ENCODE measurements at places on chromosomes 6 and 20. TPM values are rescaled to one million over a fixed set of nuclear protein-coding genes. Genes with fewer than 3 reads are reported as not detected.

- DNase-seq, result no peak
Measured at GRCh38 chr6:45637611-45638257, 260.0 kb upstream of the SUPT3H start.

GPX5 gene
- polyA plus RNA-seq, result not detected

JAG1 gene
- 0.06 TPM for polyA plus RNA-seq

GRCh38 chr20:57240581-57241362, 25.7 kb downstream of the BMP7 start:
- no peak for DNase-seq

GRCh38 chr20:36110994-36111393, 43.5 kb upstream of the EPB41L1 start:
- no peak for DNase-seq

DNA sequence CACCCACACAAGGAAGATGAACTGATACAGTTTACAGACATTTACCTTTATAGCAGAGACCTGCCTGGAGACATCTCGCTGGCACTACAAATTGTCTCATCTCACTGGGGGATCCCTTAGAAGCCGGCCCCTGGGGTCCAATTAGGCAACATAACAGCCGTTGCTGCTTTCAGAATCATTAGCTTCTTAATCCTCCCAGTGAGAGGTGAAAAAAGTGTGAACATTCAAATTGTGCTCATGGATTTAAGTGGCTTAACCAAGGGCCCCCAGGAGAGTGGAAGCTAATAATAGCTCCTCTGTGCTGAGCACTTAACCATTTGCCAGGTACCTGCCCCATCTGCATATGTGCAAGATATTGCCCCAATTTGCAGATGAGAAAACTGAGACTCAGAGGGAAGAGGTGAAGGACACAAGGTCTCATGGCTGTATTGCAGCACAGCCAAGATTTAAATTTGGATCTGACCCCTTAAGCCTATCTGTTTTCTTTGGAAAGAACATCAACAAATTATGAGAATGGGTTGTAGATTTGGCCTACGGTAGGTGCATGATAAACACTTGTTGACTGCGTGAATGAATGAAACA, 101.0 kb downstream of the EYA2 start:
- no peak for DNase-seq

- no peak for DNase-seq
Measured at GRCh38 chr6:137903274-137903932, 36.3 kb downstream of the TNFAIP3 start.

DNA sequence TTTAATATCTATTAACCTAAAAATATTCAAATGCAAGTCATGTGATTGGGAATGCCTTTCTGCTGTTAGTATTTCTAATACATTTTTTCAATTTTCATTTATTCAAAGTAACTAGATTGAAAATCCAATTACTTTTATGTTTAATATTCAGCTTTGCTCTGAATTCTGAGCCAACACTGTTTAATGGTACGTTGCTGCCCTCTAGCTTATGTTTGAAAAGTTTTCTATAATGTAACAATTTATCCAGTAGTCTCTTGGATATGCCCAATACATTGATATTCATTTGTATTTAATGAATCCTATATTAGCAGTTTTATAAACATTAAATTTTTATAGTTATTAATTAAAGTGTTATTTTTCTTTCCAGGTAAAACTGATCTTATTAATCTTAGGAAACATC, 47.4 kb downstream of the LGSN start:
- no peak for DNase-seq

SAMD10 gene
- polyA plus RNA-seq, result 15.4 TPM

- no peak for DNase-seq
Measured at GRCh38 chr6:117485433-117485832, 3.0 kb downstream of the DCBLD1 start.

BMP7 gene
- not detected for polyA plus RNA-seq

- DNase-seq, result no peak
Measured at GRCh38 chr6:161327360-161327953, 53.6 kb upstream of the AGPAT4 start.

GRCh38 chr6:129488313-129488712, 221.7 kb downstream of the ARHGAP18 start:
- no peak for DNase-seq

GRCh38 chr20:18728165-18728869, 85.3 kb upstream of the SCP2D1 start:
- no peak for DNase-seq

DNA sequence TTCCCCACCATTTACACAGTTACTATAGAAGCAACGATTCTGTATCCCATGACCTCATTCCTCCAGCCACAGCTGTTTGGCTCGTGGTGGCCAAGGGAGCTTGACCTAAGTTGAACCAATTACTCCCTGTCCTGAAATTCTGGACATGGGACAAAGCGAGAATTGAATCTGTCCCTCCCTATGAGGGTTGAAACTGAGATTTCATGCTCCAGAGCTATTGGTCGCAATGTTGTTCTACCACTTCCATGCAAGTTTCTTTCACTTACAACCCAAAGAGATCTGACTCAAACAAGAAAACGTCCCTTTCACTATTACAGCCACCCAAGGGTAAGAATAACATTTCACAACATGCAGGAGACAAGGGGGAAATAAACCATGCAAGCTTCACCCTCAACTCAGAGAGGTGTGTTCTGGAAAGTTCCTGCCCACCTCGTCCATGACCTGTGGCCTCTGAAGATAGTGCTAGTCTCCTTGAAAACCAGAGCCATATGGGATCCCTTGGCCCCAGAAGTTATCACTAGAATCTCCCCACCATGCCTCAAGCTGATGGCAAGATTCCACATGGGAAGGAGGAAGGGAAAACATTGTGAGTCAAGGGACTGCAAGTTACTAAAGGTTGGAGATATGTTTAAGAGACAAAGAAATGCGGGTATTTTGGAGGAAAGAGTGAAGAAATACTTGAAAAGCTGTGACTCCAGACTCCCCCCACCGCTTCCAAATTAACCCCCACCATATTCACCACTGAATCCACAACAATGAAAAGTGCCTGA, 74.5 kb upstream of the SRSF6 start:
- no peak for DNase-seq

FNDC1 gene
- polyA plus RNA-seq, result not detected

PDYN gene
- not detected for polyA plus RNA-seq

- no peak for DNase-seq
Measured at GRCh38 chr6:137133122-137133521, 40.3 kb downstream of the IL22RA2 start.

DNA sequence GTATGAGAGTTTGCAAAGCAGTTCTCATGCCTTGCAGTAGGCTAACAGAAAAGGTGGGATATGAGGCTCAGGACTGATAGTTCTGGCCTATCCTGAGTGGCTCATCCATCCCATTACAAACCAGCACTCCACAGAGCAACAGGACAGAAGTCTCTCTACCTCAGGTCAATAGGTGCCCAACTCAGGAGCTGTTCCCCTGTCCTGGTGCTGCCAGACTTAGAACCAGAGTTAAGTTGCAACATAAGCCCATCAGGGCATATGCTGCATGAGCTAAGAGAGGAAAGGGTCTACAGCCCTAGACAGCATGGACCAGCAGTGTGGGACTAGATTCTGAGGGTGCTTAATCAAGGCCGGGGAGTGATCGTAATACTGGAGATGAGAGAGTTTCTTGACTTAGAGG, 104.8 kb upstream of the ECI2 start:
- no peak for DNase-seq

SLC17A9 gene
- polyA plus RNA-seq, result 1.5 TPM

- no peak for DNase-seq
Measured at GRCh38 chr20:64173116-64173515, 8.9 kb downstream of the MYT1 start.

DNA sequence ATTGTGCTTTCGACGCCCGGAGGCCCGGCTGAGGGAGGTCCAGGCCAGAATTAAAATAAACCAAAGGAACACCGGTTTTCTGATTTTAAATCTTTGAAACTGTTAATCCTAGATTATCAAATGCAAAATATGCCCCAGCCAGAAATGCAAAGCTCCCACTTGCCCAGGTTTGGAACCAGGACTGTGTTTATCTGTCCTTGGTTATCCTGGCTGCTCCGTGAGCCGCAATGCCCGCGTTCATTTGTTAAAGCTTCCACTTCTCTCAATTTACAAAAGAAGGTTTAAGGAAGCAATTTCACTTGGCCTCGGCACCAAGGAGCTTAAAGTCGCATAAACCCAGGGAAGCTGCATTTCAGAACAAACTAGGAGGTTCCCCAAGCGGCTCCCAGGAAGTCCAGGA, 250.0 kb downstream of the TAF4 start:
- no peak for DNase-seq

PHACTR3 gene
- not detected for polyA plus RNA-seq

ARFRP1 gene
- polyA plus RNA-seq, result 92.1 TPM

GRCh38 chr20:41889126-41889843, 271.1 kb upstream of the CHD6 start:
- DNase-seq, result no peak

DNA sequence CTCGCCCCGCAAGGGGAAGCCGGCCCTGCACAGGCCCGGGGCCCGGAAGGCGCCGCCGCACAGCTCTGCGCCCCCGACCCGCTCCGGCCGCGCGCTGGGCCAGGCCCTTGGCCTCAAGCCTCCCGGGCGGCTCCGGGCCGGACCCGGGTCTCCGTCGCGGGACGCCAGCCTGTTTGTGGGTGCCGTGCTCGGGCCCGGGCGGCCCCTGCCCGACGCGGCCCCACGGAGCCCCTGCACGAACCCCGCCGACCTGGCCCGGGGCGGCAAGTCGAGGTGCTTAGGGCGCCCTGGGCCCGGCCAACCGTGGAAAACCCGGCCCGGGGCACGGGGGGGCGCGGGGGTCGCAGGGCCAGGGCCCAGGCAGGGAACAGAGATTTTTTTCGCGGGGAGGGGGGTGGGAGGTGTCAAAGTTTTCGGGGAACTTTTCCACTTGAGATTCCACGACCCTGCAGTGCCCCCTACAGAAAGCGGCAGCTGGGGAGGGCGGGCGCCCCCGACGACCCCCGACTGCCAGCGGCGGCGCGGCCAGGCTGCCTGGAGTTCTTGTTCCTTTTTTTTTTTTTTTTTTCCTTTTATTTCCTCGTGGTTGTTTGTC, 805 bp upstream of the STX16 start:
- DNase-seq, result peak; percentile 62

- DNase-seq, result no peak
Measured at GRCh38 chr20:8423482-8423881, 291.4 kb downstream of the PLCB1 start.

GRCh38 chr6:113927001-113927400, 43.9 kb downstream of the HDAC2 start:
- DNase-seq, result no peak

DNPH1 gene
- 109 TPM for polyA plus RNA-seq

DNA sequence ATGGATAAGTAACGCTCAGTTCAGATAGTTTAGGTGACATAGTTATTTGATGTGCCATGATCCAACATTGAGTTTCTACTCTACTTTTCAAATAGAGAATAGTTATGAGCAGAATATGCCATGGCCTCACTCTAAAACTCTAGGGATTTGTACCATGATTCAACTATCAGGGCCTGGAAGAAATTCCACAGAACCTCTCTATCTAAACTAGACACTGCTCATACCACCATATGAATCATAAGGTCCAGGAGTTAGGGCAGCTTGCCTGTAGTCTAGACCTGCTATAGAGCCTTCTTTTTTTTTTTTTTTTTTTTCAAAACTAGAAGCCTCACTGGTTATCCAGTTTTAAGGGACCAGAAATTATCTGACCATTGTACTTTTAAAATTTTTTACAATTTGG, 571.8 kb upstream of the IMPG1 start:
- no peak for DNase-seq

DNA sequence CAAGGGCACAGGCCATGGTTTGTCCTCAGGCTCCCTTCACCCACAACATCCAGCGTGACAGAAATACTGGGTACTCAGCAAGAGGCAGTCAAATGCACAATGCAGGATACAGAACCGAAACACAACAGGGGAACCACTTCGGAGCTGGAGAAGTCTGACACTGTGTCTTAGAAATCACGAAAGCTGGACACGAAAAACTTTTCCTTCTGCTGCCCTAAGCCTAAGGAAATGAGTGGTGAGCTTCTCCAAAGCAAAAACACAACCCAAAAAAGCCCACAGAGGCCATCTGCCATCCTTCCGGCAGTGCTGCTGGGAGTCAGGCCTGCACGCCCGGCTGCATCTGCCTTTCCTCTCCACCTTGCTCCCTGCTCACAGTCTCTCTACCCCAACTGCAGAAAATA, 106.3 kb downstream of the SLC23A2 start:
- no peak for DNase-seq

DNA sequence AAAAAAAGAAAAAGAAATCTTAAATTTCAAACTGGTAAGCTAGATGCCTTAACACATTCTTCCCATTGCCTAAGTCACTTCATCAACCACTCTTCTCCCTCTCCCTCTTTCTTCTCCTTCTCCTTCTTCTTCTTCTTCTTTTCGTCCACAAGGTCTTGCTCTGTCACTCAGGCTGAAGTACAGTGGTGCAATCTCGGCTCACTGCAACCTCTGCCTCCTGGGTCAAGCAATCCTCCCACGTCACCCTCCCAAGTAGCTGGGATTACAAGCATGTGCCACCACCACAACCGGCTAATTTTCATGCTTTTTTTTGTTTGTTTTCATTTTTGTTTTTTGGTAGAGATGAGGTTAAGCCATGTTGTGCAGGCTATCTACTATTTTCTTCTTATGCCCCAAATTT, 60.2 kb downstream of the GPR63 start:
- DNase-seq, result no peak

DNA sequence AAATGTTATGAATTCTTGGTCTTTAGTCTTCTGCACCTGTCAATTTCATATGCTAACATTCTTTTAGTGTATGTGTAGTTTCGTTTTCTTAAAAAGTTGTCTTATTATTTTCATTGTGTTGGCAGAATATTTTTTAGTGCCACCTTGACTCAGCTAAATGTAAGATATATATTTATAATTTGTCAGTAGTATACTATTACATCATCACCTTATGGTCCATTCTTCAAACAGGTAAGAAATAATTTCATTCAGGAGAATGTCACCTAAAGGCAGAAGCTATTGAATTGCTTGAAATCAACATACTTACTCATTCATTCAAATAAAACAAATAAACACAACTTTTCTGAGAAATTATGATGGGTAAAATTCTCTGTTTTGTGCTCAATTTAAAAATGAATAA, 3.5 kb upstream of the STXBP5 start:
- no peak for DNase-seq

MLIP gene
- polyA plus RNA-seq, result not detected

GRCh38 chr6:95364016-95364604, 213.2 kb upstream of the MANEA start:
- DNase-seq, result no peak

- no peak for DNase-seq
Measured at GRCh38 chr20:17783671-17784070, 83.9 kb downstream of the BANF2 start.

TBXT gene
- not detected for polyA plus RNA-seq

GRCh38 chr6:118644007-118644406, 7.4 kb downstream of the CEP85L start:
- DNase-seq, result no peak

DNA sequence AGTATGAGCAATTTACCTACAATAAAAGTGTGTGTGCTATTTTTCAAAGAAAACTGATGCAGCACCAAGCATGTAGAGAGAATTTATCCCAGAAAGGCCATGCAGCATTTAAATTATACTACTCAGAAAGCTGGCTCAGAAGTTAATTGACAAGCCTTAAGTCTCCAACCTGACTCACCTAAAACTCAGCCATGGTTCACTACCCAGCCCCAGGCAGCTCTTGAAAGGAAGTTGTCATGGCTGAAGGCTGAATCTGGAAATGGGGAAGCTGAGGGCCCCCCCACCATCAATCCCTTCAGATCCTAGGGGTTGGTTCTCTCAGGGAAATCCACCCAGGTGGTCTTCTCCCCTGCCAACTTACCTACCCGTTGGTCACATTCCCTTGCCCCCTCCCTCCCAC, 19.7 kb downstream of the PPIL6 start:
- no peak for DNase-seq

All from naive thymus-derived CD8-positive, alpha-beta T cell (primary cell).